ENCODE measurements at places on chromosomes 6 and 20. TPM values are rescaled to one million over a fixed set of nuclear protein-coding genes. Genes with fewer than 3 reads are reported as not detected.

The RNF217 gene
- total RNA-seq = 17.8 TPM

The TFAP2D gene
- total RNA-seq = 0.47 TPM

The LY6G6C gene
- 0.31 TPM for total RNA-seq

The CRIP3 gene
- total RNA-seq = 3.9 TPM

The MKKS gene
- 17.9 TPM for total RNA-seq

The FHL5 gene
- total RNA-seq = 1.7 TPM

The PRDM1 gene
- total RNA-seq = 1.4 TPM

The IFT52 gene
- total RNA-seq = 56.8 TPM

The ESR1 gene
- total RNA-seq = 0.16 TPM

The HMGN3 gene
- 44.6 TPM for total RNA-seq

The OOEP gene
- not detected for total RNA-seq

The LY6G6D gene
- total RNA-seq = not detected

The IYD gene
- not detected for total RNA-seq

Data from occipital lobe (tissue), 3 donors.